Stimulated activated CD8-positive, alpha-beta memory T cell treated with anti-CD3 and anti-CD28 coated beads, Interleukin-7, amount 100 ng/mL, for 4 hours (primary cell): ENCODE measurements at places on chromosomes 7 and 10.
A peak's percentile ranks its signal among the peaks of the same experiment; 100 is the strongest.

DNA sequence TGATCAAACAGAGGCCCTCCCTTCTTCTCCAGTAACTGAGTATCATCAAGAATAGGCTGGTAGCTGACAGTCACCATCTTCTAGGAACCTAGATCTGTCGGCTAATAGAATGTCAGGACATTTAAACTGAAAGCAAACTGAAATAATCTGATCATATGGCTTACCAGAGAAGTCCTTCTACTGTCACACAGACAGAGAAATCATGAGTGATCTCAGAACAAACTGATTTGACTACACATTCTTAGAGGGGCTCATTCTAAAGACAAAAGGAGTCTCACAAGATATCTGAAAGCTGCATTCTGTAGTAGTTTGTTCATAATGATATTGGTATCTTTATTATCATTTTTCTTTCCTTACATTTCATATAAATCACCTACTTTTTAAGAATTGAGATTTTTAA is 130.9 kb upstream of the ADCY1 start:
- DNase-seq, result no peak

DNA sequence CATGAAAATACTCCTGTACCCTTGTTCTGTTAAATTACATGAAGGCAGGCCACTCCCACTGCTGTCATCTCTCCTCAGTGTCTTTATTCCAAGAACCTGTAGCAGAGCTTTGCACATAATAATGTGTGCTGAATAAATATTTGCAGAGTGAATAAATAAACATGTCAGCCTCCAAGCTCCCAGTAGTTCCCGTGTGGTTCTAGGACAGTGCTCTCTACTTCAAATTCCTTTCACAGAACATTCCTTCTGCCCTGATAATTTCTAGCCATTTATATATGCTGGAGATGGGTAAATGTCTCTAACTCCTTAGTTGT is 20.3 kb upstream of the HYAL4 start:
- DNase-seq, result no peak

DNA sequence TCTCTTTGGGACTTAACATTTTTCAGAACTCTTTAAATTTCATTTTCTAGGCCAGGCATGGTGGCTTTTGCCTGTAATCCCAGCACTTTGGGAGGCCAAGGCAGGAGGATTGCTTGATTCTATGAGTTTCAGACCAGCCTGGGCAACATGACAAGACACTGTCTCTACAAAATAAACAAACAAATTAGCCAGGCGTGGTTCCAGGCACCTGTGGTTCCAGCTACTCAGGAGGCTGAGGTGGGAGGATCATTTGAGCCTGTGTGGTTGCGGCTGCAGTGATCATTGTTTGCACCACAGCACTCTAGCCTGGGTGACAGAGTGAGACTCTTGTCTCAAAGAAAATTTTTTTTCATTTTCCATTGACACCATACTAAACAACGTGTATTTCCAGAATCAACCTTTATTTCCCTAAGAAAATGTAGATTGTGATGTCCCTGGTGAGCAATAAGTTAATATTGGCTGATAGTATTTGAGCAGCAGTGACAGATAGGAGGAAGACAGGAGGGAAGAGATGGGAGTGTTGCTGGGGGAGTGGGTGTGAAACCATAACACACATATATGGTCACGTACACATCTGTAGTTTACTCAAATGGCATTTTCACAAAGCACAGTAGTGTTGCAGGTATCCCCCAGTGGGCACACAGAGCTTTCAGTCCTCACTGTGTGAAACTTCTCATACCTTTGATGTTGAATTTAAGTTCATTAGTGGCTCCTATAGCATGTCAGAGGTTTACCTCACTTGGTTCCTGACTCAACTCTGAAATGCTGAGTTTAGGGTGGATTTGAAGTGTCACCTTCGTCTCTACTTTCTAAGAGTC is 205.6 kb downstream of the AUTS2 start:
- no peak for DNase-seq

- DNase-seq, result no peak
Observed at GRCh38 chr7:158760936-158761335, 56.3 kb upstream of the NCAPG2 start.

DNA sequence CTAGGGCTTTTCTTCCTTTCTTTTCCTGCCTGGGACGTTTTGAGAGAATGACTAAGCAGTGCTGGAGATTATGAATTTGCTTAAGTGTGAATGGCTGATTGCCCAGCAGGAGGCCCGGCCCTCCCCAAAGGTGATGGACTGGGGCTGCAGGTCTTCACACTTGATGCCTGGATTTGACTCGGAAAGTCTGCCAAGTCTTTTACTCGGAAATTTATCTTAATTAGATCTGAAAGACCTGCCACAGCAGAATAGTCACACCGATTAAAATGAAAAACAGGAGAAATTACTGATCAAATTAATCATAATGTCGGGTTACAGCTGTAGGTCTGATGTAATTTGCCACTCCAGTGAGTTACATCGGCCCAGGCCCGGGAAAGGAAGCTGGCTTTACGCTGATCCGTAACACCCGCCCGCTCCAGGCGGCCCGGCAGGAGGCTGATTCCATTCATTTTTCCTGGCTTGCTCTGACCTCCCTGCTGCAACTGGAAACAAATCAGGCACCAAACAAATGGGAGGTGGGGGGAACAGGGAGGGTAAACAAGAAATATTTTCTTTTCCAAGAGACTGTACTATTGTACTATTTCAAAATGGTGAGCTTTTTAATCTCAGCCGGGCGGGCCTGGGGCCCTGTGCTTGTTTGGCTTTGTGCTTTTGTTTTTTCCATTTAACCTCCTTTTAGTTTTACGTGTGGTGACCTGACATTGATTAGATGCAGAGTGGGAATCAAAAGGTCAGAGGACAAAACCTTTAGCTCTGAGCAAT is 212.4 kb upstream of the YAE1 start:
- no peak for DNase-seq

DNA sequence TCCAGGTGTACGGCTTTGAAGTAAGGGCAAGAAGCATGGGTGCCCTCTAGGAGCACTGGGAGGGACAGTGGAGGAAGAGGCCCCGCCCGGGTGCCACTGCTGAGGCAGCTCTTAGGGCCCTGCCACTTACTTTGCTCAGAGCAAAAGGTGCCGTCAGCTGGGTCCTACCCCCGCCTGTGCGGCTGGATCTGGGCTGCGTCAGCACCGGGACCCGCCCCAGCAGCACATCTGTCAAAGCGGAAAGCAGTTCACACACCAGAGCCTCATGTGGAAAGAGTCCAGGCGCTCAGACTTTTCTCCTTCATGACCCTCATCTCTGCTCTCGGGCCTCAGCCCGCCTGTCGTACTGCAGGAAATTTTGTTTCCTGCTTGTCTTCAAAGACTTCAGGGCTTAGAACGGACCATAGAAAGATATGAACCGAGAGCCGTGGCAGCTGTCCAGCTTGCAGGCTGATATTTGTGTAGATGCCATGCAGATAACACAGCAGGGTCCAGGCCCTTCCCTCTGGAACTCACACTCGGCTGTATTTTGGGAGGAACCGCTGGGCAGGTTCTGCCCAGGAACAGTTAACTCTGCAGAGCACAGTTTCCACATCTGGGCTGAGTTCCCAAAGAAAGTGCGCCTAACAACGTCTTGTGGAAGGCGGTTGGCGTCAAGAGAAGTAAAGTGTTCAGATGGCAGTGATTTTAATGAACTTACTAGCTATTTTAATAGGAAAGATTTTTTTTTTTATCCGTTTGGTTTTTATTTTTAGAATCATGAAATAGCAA is 44.3 kb upstream of the PRKAR1B start:
- no peak for DNase-seq

GRCh38 chr7:158541346-158542010 is 46.1 kb downstream of the PTPRN2 start:
- DNase-seq, result no peak

DNA sequence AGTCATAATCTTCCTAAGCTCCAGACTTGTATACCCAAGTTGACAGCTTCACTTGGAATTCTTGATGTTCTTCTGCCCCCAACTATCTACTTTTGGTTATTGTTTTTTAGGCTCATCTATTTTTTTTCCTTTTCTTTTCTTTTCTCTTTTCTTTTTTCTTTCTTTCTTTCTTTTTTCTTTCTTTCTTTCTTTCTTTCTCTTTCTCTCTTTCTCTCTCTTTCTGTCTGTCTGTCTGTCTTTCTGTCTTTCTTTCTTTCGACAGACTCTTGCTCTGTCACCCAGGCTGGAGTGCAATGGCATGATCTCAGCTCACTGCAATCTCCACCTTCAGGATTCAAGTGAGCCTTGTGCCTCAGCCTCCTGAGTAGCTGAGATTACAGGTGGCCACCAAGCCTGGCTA is 36.5 kb downstream of the KMT2E start:
- DNase-seq, result no peak

GRCh38 chr7:116505278-116505677 is 5.7 kb downstream of the CAV2 start:
- DNase-seq, result no peak

- no peak for DNase-seq
Observed at GRCh38 chr10:132918617-132919373, 23.6 kb downstream of the CFAP46 start.

GRCh38 chr7:80827239-80827633 is 91.6 kb downstream of the SEMA3C start:
- DNase-seq, result no peak

DNA sequence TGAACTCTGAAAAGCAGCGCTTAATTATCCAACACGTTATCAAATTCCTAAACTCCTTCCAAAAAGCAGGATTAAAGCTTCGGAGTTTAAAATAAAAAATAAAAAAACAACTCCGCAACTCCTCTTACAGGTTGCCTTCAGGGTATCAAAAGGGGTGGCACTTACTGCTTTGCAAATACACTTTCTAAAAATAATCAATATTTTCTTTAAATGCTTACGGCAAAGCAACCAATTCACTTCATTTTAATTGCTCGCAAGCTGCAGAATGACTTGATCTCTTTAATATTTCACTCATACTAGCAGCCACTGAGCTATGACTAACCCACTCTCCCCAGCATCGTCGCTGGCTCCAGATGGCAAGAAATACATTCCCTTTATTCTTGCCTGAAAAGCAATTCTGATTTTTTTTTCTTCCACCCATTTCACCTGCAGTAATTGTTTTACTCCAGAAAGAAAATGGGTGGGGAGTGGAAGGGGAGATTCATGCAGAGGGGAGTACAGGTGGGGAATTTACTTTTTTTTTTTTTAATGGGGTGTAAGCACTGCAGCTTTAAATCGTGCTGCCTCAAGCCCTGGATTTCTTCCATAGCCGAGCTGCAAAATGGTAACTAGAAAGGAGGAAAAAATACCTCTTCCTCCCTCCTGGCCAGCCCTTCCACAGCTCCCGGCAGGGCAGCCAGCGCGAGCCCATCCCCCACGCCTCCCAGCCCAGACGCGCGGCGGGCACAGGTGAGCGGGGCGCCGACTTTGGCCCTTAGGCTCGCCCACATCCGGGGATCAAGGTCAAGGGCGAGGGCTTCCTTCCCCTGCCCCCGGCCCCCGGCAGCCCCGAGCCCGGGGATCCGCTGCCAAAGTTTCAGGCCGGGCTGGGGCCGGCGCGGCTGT is 54.2 kb upstream of the FHIP2A start:
- DNase-seq, result no peak

DNA sequence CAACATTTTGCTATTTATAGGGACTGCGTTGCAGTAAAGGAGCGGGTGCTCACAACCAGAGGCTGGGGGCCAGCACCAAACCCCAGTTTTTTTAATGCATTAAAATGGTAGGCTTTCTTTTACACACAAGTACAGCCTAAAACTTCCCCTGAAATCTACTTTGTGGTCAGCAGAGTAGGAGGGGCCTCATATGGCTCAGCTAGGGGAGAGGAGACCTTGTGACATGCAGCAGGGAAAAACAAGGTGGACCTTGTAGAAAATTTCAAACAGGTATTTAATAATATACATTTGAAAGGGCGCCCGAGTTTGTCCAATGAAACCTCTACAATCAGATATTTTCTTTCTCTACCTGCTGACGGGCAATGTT is 1.4 kb downstream of the CCDC136 start:
- DNase-seq, result no peak

DNA sequence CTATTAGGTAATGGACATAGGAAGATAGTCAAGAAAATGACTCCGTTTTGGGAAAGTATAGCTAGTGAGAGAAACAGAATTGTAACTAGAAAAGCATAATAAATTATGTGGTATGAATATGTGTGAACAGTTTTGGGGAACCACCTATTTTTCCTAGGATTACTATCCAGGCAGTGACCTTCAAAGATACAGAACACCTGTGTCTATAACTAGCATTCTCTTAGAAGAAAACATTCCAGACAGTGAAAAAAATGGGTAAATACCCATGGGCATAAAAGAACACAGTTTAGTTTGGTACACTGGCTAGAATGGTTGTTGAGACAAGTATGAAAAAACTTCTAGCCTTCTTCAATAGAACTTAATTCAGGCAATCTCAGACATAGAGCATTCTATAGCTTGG is 690.8 kb downstream of the MAGI2 start:
- DNase-seq, result no peak

GRCh38 chr7:74453322-74454011 is at the start of gene GTF2IRD1:
Gene GTF2IRD1 (plus strand): TSS chr7:74453906. CDS start chr7:74508081, 54,175 bp downstream.
- DNase-seq, result peak; percentile 4

- DNase-seq, result no peak
Observed at GRCh38 chr7:50272808-50273207, 31.7 kb upstream of the IKZF1 start.

- no peak for DNase-seq
Observed at GRCh38 chr7:103487419-103487818, 41.4 kb upstream of the SLC26A5 start.

DNA sequence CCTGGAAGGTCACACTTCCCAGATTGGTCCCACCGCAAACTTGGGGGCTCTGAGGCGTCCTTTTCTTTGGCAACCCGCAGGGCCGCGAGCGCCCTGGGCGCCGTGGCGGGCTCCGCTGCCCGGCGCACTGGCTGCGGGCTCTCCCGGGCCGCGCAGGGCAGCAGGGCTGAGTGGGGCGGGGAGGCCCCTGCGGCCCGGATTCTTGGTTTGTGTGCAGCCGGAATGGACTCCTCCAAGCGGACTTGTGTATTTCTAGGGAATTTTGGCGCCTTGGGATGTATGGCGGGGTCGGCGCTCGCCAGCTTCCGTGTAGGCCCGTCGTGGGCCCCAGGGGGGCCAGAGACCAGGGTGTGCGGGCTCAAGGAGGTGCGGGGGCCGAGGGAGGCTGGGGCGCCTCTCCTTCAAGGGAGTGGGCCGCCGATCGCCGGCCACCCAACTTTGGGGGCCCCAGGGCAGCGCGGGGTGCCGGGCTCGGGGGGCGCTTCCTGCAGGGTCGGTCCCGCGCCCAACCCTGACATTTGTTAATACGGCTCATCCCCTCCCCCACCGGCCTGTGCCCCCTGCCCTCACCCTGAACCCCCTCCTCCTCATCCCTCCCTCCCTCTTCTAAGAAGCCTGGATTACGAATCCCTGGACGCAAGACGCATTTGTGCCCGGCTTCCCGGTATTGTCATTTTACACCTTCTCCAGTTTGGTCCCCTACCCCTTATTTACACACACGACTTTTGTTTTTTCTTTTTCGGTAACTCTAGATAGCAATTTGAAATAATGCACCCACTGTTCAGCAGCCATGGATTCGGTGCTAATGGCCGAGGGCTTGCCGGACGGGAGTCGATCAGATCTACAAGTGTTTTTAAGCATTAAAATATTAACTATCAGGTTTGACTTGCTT is 2.5 kb downstream of the TCF7L2 start:
- DNase-seq, result no peak

DNA sequence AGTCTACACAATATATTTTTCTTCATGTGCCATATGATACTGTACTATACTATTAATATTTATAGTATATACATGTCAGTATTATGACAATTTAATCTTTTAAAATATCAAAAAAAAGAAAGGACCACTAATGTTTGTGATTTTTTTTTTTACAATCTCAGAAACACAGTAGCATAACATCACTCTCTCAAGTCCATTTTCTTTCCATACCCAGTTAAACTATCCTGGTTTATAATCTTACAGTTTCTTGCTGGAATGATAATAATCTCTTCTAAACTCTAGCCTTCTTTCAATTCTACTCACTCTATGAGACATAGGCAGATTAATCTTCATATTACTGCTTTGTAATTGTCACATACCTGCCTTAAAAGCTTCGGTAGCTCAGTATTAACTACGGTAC is 8.9 kb upstream of the PHYHIPL start:
- no peak for DNase-seq
